Endothelial cell of umbilical vein (primary cell): ENCODE measurements at places on chromosomes 7 and 10.

DNA sequence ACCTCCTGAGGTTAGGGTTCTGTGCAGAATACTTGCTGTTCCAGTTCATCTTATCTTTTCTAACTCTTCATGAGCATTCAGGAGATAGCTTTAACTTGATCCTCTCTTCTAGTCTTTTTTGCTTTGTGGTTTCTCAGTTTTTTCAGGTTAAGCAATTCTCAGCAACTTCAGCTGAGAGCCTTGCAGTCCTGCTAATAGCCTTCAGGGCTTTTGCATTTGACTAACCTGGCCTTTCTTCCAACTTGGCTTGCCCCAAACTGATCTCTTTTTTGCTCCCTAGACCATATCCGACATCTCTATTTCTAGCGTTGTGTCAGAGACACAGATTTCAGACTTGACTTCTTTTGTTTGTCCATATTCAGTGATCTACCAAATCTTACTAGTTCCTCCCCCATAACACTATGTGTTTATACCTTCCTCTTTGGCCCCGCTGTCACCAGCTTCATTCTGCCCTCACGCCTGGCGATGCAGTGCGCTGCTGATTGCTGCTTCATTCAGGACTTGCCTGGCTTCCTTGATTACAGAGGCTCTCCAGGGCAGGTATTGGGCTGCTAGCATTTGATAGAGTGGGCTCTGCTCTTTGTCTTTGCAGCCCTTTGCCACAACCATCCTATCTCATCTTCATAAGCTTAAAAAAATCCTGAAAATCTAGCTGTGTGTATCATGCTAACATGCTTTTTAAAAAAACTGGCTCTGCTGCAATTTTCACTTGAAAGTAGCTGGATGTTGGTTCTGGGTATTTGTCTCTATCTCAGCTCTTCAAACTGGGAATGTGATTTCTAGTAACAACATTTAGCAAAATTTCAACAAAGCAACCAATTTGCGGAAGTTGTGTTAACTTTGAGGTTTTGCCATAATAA, 9.6 kb downstream of the CUL1 start:
- no peak for DNase-seq

- DNase-seq, result peak; percentile 53
Measured at GRCh38 chr7:100563809-100564400, 9.8 kb downstream of the SAP25 start.

GRCh38 chr7:116231949-116232348, 21.6 kb downstream of the TES start:
- DNase-seq, result peak; percentile 38

- no peak for DNase-seq
Measured at GRCh38 chr10:119970107-119970506, 77.6 kb downstream of the SEC23IP start.

- no peak for DNase-seq
Measured at GRCh38 chr10:86665218-86665607, 3.1 kb upstream of the LDB3 start.

GRCh38 chr7:95619517-95619916, 23.2 kb upstream of the PDK4 start:
- DNase-seq, result no peak

DNA sequence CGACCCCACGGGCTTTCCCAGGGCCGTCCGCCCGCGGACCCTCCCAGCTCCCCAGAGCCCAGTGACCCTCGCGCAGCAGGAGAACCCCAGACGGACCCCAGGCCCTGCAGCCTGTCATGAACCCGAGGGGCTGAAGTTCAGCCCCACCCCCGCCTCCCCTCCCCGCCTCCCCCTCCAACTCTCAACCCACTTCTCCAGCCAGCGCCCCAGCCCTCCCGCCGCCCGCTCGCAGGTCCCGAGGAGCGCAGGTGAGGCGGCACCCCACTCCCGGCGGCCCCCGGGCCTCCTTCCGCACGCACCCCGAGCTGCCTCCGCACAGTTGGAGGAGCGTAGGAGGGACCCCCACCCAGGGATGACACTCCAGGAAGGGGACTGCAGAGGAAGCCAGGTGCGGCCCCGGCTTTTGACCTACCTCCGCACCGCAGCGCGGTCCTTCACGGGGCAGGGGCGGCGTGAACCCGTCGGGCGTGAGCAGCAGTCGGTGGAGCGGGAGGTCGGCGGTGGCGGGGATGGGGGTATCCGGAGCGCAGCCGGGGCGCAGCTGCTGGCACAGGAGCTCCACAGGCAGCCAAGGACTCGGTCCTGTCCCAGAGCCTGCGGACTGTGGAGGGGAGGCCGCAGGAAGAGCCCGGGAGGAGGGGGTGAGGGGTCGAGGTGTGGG, at the start of gene TMEM176A:
Gene TMEM176A, plus strand, starts transcription at position 189 of the 661 bp plus-strand sequence. CDS start 782 bp downstream, outside the sequence.
- no peak for DNase-seq

- DNase-seq, result no peak
Measured at GRCh38 chr10:75117995-75118394, 6.5 kb downstream of the SAMD8 start.

DNA sequence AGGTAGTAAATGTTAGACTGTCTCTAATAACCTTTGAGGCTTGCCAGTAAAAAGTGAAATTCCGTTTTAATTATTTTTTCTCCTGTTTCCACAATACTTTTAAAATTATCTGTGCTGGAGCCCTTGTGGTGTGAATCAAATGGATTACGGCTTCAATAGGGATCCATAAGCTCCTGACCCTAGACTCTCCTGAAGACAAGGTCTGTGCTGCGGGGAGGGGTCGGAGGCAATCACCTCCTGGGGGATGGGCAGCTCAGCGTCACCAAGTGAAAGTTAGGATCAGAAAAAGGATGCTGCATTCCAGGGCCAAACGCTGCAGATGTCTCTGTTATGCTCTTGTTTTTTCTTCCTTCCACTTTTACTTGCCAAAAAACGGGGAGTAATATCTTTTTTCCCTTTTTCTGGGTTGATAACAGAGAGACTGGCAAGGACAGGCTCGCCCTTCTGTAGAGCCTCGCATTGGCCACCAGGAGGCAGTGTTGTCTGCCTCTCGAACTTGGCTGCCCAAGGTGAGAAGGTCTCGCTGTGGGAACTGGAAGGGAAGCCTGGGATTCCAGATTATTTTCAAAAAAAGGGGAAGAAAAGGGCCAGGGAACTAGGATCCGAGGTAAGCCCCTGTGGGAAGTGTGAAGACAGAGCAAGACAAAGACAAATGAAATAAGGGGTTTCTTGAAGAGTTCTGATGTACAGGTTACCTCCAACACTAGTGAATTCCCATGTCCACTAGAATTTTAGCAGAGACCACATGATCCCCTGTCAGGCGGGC, 621.9 kb downstream of the ACTR3B start:
- no peak for DNase-seq

GRCh38 chr10:10782603-10783002, 235.1 kb upstream of the CELF2 start:
- DNase-seq, result no peak

- DNase-seq, result no peak
Measured at GRCh38 chr10:7571981-7572380, 94.8 kb downstream of the ITIH5 start.

GRCh38 chr10:62250594-62251198, 17.9 kb downstream of the RTKN2 start:
- DNase-seq, result peak; percentile 19

GRCh38 chr7:2807460-2807844, 36.7 kb downstream of the GNA12 start:
- DNase-seq, result no peak

GRCh38 chr7:114874170-114874569, 47.7 kb upstream of the MDFIC start:
- DNase-seq, result peak; percentile 77

GRCh38 chr7:128697302-128697905, 25.3 kb downstream of the GARIN1A start:
- peak; percentile 14 for DNase-seq

DNA sequence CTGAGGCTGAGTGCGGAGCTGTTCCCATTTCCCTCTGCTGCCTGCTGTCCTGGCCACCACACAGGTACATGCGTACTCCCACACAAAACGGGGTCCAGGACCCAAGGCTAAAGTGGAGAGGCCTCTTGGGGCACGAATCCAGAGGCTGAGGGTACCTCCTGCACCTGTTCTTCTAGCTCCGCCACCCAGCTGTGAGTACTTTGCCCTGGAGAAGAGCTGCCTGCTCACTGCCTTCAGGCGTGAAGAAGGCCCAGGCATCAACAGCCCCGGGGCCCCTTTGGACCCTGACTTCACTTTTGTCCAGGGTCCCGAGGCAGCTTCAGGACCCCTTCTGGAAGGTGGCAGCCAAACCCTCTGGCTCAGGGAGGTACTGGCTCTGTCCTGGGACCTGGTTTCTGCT, 88.6 kb downstream of the HIF1AN start:
- DNase-seq, result no peak

DNA sequence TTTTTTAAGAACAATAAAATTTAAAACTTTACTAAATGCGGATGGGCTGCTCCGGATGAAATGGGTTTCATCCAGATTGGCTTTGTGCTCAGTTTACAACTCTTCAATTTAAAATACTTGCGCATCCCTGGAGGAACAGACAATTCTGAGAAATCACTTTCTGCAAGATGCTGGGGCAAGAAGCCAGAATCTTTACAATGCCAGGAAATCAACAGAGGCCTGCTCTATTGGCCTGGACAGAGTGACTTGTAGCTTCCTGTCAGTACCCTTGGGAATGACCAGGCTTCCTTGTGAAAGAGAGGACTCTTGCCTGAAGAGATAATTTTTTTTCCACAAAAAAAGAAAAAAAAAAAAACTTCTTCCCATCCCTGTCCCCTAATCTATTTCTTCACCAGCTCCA, 3.9 kb upstream of the FAM13C start:
- DNase-seq, result peak; percentile 31

- no peak for DNase-seq
Measured at GRCh38 chr10:45473126-45473525, 99.1 kb downstream of the ALOX5 start.

DNA sequence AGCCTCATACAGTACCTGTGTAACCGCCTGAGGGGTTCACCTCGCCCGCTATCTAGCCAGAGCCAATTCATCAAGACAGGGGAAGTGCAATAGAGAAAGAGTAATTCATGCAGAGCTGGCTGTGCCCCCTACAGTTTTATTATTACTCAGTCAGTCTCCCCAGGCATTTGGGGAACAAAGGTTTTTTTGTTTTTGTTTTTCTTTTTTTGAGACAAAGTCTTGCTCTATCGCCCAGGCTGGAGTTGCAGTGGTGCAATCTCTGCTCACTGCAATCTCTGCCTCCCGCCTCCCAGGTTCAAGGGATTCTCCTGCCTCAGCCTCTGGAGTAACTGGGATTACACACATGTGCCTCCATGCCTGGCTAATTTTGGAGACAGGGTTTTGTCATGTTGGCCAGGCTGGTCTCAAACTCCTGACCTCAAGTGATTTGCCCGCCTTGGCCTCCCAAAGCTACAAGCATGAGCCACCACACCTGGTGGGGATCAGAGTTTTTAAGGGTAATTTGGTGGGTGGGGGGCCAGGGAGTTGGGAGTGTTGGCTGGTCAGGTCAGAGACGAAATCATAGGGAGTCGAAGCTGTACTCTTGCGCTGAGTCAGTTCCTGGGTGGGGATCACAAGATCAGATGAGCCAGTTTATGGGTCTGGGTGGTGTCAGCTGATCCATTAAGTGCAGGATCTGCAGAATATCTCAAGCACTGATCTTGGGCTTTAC, 116.5 kb downstream of the MARCHF5 start:
- DNase-seq, result no peak

DNA sequence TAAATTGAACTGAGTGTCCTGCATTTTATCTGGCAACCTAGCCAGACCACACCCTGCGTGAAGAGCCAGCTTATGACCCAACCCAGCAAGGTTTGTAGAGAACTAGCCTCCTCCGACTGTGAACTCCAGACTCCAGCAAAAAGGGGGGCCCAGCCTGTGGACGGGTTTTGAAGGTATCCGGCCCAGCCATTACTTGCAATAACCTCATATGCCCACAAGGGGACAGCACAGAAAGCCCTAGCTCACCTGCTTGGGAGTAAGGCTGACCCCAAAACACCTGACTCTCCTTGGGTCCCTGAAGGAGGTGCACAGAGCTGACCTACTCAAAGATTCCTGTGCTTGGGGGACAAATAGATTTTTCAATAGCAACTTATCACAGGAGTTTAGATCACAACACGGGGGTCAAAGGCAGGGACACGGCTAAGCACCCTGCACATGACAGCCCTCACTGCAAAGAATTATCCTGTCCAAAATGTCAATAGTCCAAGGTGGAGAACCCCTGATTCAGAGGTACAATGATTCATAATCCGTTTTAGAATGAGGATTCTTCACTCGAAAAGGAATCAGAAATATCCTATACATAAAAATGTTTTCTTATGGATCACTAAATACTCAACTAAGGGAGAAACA, 4.6 kb downstream of the TRPV6 start:
- peak; percentile 42 for DNase-seq

DNA sequence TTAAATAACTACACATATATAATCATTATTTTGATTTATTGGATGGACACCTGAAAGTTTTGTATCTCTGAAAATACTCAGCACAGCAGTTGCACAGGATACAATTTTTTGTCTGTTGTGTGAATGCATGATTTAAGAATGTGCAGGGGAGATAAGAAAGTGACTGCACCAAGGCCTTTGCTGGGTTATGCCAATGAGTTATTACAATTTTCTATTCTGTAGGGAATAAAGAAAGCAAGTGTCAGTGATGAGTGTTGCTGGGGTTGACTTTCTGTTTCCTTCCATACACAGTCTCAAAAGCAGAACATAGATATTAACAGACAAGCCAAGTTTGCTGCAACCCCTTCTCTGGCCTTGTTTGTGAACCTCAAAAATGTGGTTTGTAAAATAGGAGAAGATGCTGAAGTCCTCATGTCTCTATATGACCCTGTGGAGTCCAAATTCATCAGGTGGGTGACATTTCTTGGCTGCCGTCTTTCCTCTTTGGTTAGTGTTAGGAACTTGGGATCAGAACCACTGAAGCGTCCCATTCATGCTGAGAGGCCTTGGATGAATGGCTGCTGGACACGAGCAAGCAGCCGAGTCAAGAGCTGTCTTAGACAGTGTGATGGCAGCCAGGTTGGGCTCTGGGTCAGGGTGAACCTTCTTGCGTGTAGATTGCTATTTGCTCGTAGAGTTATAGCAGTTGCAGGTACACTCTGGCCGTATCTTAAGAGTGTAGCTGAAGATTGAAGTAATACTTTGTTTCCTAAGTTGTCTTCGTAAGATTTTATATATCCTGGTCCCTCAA, 92.8 kb downstream of the DOCK1 start:
- no peak for DNase-seq

GRCh38 chr7:87852306-87852705, 23.9 kb downstream of the SLC25A40 start:
- DNase-seq, result no peak

- DNase-seq, result no peak
Measured at GRCh38 chr10:47059606-47060311, 148.5 kb downstream of the PTPN20 start.

DNA sequence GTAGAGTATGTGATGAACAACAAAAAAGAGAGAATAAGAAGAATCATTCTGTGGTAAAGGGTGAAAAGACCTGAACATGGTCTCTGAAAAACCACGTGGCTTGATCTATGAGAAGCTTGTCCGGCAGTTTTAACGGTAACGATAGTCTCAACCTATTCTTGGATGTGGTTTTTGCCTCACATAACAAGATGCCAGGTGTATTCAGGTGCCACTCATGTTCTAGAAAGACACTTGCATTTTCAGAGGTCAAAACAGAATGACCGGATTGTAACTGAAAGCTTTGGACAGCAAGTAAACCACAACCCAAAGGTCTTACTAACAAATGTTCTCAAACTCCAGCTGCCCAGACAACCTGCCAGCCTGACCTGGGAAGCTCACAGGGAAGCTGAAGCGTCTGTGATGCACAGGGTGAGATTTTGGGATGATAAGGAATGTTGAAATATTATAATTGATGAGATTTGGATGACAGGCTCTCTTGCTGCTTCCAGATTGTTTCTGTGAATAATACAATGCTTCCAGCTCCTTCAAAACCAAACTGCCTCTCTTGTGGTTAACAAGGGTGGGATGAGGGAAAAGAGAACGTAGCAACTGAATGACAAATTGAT, 137.4 kb upstream of the GRB10 start:
- DNase-seq, result no peak

GRCh38 chr10:68837626-68838322, 10.4 kb downstream of the STOX1 start:
- DNase-seq, result no peak
